Thoracic aorta (tissue), 2 donors: ENCODE measurements at places on chromosomes 5 and 9. TPM values are rescaled to one million over a fixed set of nuclear protein-coding genes. Genes with fewer than 3 reads are reported as not detected.

DNA sequence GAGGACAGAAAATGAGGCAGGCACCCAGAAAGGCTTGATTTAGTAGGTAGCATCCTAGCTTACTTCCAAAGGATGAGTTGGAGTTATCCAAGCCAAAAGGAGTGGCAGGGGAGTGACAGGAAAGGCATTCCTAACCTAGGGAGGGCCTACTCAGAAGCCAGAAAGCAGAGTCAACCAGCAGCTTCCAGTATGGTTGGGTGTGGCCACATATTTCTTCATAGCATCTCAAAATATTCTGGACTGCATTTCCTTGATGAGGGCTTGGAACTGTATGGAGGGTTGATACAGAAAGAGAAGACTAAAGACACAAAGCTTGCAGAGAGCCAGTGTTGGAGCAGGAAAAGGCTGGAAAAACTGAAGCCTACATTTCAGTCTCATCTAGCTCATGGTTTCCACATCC is 656.8 kb upstream of the DMAC1 start:
- no peak overlapping the region for H3K4me3 ChIP-seq
- no peak for DNase-seq
- H3K27me3 ChIP-seq, result no peaks in the 10 kb centered on the region
- no peaks in the 10 kb centered on the region for H3K36me3 ChIP-seq

DNA sequence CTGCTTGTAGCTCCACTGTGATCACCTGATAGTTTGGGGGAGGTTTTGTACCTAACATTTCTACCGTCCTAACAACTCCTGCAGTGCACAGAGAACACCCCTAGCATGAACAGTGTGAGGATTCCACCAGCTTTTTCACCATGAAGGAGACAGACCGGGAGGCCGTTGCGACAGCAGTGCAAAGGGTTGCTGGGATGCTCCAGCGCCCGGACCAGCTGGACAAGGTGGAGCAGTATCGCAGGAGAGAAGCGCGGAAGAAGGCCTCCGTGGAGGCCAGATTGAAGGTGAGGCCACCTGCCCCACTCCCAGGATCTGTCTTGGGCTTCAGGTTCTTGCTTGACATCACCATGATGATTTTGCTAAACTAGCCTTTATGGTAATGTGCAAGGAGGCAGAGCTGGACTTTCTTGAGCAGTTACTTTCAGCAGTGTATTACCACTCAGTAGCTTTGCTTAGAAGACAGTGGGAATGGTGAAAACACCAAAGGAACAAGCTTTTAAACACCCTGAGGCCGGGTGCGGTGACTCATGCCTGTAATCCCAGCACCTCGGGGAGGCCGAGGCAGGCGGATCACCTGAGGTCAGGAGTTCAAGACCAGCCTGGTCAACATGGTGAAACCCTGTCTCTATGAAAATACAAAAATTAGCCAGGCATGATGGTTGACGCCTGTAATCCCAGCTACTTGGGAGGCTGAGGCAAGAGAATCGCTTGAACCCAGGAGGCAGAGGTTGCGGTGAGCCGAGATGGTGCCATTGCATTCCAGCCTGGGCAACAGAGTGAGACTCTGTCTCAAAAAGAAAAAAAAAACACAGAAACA is 3.3 kb downstream of the EXOC3 start:
- no peak for DNase-seq
- H3K27me3 ChIP-seq, result no peaks in the 10 kb centered on the region
- H3K4me1 ChIP-seq, result peaks cover 19% of the 10 kb centered on the region
- no peak overlapping the region for H3K4me3 ChIP-seq
- H3K36me3 ChIP-seq, result peaks cover 34% of the 10 kb centered on the region
- no peak overlapping the region for H3K27ac ChIP-seq

DNA sequence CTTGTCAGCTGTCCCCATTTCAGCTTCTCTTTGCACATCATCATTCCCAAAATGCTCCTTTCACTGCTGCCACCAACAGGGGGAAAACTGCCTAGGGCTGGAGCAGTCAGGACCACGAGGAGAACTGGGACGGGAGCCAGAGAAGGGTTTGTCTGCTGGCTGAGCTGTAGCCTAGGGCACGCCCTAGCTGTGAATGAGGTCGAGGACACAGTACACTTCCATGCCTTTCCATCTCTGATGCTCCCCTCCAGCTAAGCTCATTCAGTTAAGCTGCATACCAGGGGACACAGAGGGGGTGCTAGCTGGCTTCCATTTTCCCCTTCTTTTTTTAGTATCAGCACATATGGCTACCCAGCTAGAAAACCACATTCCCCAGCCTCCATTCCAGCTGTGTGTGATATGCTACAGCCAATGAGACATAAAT is 64.7 kb downstream of the STK10 start:
- H3K4me3 ChIP-seq, result no peak overlapping the region
- no peaks in the 10 kb centered on the region for H3K4me1 ChIP-seq
- H3K27ac ChIP-seq, result no peak overlapping the region
- no peaks in the 10 kb centered on the region for H3K36me3 ChIP-seq

DNA sequence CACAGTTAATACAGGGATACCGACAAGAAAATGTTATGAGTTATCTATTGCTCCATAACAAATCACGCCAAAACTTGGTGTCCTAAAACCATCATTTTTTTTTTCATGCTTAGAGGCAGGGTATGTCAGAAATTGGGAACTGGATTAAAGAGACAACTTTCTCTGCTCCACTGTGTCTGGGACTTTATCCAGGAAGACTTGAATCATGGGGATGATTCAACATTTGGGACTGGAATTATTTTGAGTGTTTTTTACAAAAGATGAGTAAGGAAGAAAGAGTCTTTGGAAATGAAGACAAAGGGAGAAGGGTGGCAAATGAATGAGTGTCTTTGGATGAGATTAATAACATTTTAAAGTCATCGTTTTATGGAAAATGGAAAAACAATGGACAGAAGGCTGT is 1883.7 kb upstream of the C9orf72 start:
- no peaks in the 10 kb centered on the region for H3K27me3 ChIP-seq
- H3K27ac ChIP-seq, result no peak overlapping the region

DNA sequence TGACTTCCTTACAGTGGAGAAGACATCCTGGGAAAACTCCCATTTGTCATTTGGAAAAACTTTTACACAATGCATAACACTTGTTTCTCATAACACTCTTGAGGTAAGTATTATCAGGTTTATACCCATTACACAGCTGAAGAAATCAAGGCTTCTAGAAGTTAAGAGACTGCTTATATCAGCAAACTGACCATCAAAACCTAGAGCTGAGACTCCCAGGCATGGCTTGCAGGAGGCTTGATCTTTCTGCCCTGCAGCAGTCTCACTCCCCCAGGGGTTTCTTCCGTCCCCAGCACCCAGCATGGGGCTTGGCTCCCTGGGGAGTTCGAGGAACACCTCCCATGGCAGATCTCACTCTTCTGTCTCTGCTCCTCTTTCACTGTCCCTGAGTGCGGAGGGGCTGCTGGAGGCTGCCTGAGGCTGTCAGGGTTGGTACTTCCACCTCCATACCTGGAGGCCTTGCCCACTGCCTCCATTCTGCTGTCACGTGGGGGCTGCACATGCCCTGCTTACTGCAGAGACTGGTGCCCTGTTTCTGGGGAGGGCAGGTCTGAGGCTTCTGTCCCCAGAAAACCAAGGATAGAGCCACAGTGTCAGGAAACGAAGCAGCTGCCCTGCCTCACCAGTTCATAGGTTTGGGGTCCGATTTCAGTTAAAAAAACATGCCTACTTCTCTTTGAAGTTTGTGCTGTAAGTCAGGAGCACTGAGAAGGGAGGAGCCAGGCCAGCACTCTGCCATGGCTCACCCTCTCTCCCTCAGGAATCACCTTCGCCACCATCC is 202.5 kb downstream of the PAX5 start:
- no peak overlapping the region for H3K4me3 ChIP-seq
- no peak for DNase-seq
- H3K36me3 ChIP-seq, result no peaks in the 10 kb centered on the region
- no peak overlapping the region for H3K27ac ChIP-seq
- no peaks in the 10 kb centered on the region for H3K27me3 ChIP-seq

- no peaks in the 10 kb centered on the region for H3K36me3 ChIP-seq
- peak; percentile 30 for DNase-seq
- H3K27ac ChIP-seq, result no peak overlapping the region
- no peak overlapping the region for H3K4me3 ChIP-seq
Observed at GRCh38 chr9:14372437-14373335, 58.7 kb upstream of the NFIB start.

DNA sequence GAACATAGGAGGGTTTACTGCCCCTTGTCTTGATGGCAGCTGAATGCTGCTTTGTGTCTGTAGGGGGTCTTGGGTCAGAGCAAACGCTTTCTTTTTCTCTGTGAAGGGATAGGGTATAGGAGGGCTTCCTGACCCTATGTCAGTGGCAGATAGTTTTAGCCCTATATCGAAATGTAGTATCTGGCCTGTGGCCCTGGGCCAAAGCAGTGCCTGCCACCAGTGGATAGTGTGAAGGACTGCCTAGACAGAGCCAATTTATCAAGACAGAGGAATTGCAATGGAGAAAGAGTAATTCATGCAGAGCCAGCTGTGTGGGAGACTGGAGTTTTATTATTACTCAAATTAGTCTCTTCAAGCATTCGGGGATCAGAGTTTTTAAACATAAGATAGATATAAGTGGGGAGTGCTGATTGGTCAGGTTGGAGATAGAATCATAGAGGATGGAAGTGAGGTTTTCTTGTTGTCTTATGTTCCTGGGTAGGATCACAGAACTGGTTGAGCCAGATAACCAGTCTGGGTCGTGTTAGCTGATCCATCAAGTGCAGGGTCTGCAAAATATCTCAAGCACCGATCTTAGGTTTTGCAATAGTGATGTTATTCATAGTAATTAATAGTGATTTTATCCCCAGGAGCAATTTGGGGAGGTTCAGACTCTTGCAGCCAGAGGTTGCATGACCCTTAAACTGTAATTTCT is 178.5 kb downstream of the GDNF start:
- H3K4me3 ChIP-seq, result no peak overlapping the region
- no peaks in the 10 kb centered on the region for H3K27me3 ChIP-seq
- H3K27ac ChIP-seq, result no peak overlapping the region
- H3K4me1 ChIP-seq, result peaks cover 8% of the 10 kb centered on the region

DNA sequence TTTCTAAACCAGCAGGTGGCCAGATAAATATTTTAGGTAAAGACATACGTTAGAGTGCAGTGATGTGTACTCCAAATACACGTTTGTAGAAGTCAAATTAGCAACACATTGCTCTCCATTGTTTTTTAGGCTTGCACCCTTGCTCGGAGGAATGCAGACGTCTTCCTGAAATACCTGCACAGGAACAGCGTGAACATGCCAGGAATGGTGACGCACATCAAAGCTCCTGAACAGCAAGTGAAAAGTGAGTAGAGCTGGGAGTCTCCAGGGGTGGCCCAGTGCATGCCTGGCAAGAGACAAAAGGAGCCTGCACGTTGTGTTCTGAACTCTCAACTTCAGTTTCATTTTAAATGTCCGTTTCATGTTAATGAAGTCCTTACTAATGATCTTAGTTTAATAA is 207.5 kb upstream of the OTULINL start:
- DNase-seq, result no peak
- H3K27ac ChIP-seq, result no peak overlapping the region
- H3K4me1 ChIP-seq, result no peaks in the 10 kb centered on the region
- H3K27me3 ChIP-seq, result no peaks in the 10 kb centered on the region
- H3K4me3 ChIP-seq, result no peak overlapping the region

GRCh38 chr9:132062806-132063205 is 16.9 kb downstream of the MED27 start:
- no peak overlapping the region for H3K27ac ChIP-seq
- DNase-seq, result no peak
- no peaks in the 10 kb centered on the region for H3K36me3 ChIP-seq
- peaks cover 16% of the 10 kb centered on the region for H3K4me1 ChIP-seq
- no peak overlapping the region for H3K4me3 ChIP-seq

DNA sequence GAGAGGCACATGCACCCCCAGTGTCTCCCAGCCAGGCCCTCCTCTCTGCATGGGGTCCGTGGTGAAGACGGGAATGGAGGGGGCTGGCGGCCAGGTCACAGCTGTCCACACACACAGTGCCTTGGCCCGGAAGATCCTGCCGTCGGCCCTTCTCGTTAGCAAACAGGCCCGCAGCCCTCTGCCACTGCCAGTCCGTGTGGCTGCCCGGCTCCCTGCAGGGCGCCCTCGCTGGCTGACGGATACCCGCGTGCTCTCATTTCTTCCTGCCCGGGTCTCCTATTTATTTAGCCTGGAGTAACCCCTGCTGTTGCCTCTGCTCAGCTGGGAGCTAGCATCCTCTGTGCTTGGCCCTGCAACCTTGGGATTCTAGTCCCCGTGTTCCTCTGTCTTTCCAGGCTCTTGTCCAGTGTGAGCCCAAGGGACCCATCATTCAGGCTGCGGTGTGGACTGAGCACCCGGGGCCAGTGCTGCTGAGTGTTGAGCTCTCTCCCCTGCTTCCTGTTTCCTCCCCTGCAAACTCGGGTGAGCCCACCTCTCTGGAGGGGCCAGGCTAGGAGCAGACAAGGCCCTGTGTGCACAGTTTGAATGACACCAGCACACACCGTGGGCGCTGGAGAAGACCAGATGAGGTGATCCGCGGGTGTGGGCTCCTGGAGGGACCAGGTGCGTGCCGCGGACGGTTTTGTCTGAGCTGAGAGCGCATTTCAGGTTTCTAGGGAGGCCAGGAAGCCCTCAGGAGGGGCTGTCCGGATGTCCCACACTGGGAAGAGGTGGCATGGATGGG is 14.6 kb upstream of the RNU6ATAC start:
- H3K27ac ChIP-seq, result no peak overlapping the region
- H3K36me3 ChIP-seq, result no peaks in the 10 kb centered on the region
- no peak for DNase-seq
- peaks cover 25% of the 10 kb centered on the region for H3K4me1 ChIP-seq
- H3K4me3 ChIP-seq, result peak overlapping the region; percentile 4

DNA sequence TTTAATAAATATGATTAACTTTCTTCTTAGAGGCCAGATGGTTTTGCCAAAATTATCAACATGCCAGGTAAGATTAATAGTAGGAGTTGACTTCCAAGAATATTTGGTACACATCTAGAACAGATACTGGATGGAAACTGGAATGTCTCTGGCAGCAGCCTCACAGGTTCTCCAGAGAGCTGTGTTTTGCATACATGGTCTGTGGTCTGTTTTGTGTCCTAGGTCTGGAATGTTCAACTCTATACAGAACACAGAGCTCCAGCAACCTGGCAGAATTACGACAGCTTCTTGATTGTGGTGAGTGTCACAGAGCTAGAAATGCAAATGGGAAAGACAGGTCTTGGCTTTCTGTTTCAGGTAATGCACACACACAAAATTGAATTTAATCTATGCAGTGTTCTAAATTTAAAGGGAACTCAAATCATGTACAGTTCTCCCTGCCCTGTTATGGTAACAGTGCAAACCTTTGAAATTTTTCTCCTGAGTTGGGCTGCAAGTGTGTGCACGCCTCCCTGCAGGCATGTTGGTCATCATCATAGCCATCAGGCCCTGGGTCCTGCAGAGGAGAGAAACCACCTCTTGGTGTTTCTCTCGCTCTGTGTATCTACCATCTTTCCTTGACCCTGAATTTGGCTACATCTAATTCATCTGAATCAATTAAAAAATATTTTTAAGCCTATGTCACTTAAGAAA is 58.3 kb downstream of the PIK3R1 start:
- no peak overlapping the region for H3K4me3 ChIP-seq
- H3K4me1 ChIP-seq, result peaks cover 63% of the 10 kb centered on the region
- no peak for DNase-seq
- no peaks in the 10 kb centered on the region for H3K27me3 ChIP-seq
- peaks cover 9% of the 10 kb centered on the region for H3K36me3 ChIP-seq

- no peak for DNase-seq
- H3K27me3 ChIP-seq, result no peaks in the 10 kb centered on the region
- peaks cover 12% of the 10 kb centered on the region for H3K4me1 ChIP-seq
- H3K36me3 ChIP-seq, result no peaks in the 10 kb centered on the region
- H3K27ac ChIP-seq, result no peak overlapping the region
Observed at GRCh38 chr9:104073770-104074133, 20.4 kb upstream of the SMC2 start.

Gene COL15A1
- 70.4 TPM for total RNA-seq

Gene OBP2B
- total RNA-seq, result not detected

Gene GFPT2
- total RNA-seq, result 136 TPM

Gene SPATA31D4
- total RNA-seq, result not detected

Gene NOXA1
- 3.5 TPM for total RNA-seq

Gene SLC25A2
- 3.5 TPM for total RNA-seq

Gene PCDHB16
- total RNA-seq, result 9.1 TPM

Gene NEUROG1
- total RNA-seq, result not detected

Gene MYMK
- not detected for total RNA-seq
